Cardiac muscle cell (in vitro differentiated cells and primary cell): ENCODE measurements at places on chromosomes 3 and 15. TPM values are rescaled to one million over a fixed set of nuclear protein-coding genes. Genes with fewer than 3 reads are reported as not detected.

SMCO1 gene
- total RNA-seq = 0.45 and 0.99 TPM in 2 replicates

PGBD4 gene
- total RNA-seq = 1.7 TPM in 2 replicates

KLHL6 gene
- total RNA-seq = 0.03 and 0.04 TPM in 2 replicates

DNASE1L3 gene
- total RNA-seq = 0.21 and 0.39 TPM in 2 replicates

GRCh38 chr3:45489730-45490309, 101.4 kb downstream of the LARS2 start:
- no peaks in the 10 kb centered on the region for H3K4me1 ChIP-seq
- H3K27me3 ChIP-seq = no peaks in the 10 kb centered on the region
- no peak overlapping the region for H3K27ac ChIP-seq
- no peak overlapping the region for H3K4me3 ChIP-seq
- DNase-seq = no peak

GRCh38 chr3:157354254-157354653, 82.4 kb upstream of the PTX3 start:
- H3K4me3 ChIP-seq = no peak overlapping the region
- H3K27me3 ChIP-seq = no peaks in the 10 kb centered on the region
- no peak for DNase-seq
- H3K27ac ChIP-seq = no peak overlapping the region

- DNase-seq = peak; percentile 69
Observed at GRCh38 chr3:159273608-159274007, 471.8 kb downstream of the MFSD1 start.

- no peak overlapping the region for H3K27ac ChIP-seq
- H3K4me1 ChIP-seq = no peaks in the 10 kb centered on the region
- no peaks in the 10 kb centered on the region for H3K27me3 ChIP-seq
- peaks cover 34% of the 10 kb centered on the region for H3K36me3 ChIP-seq
- no peak overlapping the region for H3K4me3 ChIP-seq
Observed at GRCh38 chr15:40992241-40992741, 39.0 kb downstream of the CHAC1 start.
